CD4-positive, alpha-beta T cell treated with Interleukin-12 subunit alpha and Interleukin-12 subunit beta, for 1 hour (primary cell): ENCODE measurements at places on chromosomes 11 and 22.

DNA sequence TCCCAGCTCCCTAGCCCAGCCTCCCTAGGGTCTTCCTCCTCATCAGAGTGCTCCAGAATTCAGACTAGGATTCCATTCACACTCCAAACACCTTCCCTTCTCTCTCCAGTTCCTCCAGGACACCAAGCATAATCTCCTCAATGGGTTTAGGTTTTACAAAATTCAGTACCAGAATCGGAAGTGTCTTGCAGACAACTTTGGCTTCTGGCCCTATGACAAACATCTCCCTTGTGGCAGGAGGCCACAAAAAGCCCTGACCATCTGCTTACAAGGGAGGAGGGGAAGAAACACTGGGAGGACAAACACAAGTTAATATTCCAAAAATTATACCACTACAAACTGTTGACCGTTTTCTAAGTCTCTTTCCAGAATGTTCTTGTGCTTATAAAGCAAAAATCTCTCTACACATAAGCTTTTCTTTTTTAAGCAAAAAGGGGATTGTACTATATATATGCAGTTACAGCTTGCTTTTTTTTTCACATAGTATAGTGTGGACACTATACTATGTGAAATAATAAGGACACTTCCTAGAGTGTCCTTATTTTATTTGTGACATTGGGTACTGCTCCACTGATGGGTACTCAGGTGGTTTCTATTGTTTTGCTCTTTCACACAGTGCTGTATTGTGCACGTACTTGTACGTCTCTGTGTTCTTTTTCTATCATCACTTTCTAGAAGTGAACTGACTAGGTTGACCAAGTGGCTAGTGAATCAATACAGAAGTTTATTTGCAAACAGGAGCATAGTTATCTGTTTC lies 78.7 kb downstream of the BDNF start:
- no peak for DNase-seq

DNA sequence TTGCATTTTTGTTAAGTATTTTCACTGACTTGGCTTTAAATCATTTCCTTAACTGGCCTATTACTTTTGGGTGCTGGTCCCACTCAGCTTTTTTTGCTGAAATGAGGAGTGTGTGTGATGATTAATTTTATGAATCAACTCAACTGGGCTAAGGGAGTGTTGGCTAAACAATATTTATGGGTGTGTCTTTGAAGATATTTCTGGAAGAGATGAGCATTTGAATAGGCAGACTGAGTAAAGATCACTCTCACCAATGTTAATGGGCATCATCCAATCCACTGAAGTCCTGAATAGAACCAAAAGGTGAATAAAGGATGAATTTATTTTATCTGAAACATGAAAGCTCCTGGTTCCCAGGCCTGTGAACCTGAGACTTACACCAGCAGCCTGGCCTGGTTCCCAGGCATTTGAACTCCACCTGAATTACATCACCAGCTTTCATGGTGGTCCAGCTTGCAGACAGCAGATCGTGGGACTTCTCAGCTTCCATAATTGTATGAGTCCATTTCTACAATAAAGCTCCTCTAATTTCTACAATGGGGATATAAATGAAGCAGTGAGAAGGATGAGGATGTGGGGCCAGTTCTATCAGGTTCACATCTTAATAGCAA lies 241.3 kb upstream of the ZC3H12C start:
- no peak for DNase-seq

DNA sequence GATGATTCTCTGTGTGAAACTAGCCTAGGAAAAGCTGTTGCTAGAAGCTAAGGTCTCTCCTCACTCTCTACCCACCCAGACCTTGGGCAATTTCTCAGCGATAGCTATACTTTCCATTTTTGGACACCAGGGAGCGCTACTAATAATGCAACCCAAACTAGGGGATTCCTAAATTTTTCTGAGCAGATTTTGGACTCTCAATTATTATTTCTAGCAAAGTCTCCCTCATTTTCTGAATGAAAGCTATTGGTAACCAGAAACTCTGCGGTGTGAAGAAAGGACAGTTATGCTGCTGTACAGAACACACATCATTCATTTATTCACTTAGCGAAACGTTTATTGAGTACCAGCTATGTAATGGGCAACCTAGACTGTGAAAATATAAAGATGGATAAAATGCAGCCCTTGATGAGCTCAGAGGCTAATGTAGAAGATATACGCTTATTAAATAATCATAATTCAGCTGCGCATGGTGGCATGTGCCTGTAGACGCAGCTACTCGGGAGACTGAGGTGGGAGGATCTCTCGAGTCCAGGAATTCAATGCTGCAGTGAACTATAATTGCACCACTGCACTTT lies 6.1 kb upstream of the STIM1 start:
- DNase-seq, result peak; percentile 75

DNA sequence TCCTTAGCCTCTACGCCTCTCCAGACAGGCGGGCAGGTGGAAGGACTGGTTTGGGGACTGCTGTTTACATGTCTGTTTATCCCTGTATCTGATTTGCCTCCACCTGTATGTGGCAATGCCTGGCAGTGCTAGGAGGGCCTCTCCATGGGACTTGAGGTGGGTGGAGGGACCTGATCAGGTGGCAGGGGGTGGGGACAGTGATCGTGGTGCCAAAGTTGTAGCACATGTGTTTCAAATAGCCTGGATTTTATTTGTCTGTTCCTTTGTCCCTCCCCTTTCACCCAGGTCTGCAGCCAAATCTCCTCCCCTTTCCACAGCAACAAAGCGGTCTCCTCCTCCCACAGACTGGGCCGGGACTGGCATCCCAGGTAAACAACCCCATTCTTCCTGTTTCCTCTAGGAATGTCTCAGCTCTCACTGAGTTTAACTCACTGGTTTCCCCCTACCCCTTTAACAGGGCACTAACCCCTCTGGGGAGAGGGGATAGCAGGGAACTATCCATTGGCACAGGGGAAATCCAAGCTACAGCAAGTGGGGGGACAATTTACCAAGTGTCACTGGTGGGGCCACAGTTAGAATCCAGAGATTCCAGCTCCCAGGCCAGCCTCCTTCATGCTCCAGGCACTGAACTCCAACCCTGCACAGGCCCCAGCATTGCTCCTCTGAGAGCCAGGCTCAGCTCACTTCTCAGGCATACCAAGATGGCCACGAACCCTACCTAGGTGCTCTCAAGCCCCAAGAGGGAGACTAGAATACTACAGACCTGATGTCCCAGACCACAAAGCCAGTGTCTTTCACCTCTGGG lies 22.9 kb upstream of the TLCD5 start:
- no peak for DNase-seq

DNA sequence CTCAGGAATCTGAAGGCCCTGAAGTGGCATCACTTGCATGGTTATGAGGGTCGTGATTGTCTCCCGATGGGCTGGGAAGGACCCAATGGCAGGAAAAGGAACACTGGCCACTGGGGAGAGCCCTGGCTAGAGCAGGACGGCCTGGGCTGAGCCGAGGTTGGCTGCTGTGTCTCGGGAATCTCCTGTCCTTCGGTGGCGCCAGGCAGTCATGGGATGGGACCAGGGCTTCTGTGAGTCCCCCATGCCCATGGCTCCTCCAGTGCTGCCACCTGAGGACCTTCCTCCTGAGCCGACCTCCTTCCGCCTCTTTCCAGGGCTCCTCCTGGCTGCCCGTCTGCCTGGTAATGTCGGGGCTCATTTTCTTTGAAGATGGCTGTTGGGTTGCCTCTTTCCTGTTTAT lies 1394.0 kb downstream of the BRD1 start:
- no peak for DNase-seq

DNA sequence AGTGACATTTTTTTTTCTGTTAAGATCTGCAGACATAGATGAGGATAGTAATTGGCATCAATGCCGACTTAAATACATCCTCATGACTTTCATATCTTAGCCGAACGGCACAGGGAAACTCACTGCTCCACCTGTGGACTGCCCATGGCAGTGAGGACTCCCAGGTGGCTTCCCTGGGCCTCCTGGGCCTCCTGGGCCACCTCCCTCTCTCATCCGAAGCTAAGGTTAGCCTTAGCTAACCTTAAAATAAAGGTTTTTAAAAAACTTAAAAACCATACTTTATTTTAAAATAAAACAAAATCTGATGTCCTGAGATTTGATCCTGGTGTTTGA lies 38.1 kb upstream of the TSKU start:
- no peak for DNase-seq

GRCh38 chr11:77789061-77789730 lies 31.3 kb downstream of the RSF1 start:
- no peak for DNase-seq

DNA sequence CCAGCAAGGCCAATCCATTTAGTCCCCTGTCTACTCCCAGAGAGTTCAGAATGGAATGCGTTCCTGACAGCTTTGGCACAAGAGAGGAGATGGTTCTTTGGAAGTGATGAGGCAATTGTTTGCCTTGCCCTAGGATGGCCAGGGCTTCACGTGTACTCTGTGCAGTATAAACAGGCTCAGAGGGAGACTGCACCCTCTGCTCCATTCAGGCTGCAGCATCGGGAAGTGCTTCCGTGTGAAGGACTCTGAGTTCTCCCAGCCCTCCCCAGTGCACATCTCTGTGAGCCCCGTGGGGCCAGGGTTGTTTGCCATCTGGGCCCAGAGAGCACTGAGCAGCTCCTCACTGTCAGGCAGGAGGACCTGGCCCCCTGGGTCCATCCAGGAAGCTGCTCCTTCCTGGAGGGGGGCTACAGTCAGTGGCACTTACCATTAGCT lies 215.3 kb upstream of the TBCEL start:
- DNase-seq, result no peak

DNA sequence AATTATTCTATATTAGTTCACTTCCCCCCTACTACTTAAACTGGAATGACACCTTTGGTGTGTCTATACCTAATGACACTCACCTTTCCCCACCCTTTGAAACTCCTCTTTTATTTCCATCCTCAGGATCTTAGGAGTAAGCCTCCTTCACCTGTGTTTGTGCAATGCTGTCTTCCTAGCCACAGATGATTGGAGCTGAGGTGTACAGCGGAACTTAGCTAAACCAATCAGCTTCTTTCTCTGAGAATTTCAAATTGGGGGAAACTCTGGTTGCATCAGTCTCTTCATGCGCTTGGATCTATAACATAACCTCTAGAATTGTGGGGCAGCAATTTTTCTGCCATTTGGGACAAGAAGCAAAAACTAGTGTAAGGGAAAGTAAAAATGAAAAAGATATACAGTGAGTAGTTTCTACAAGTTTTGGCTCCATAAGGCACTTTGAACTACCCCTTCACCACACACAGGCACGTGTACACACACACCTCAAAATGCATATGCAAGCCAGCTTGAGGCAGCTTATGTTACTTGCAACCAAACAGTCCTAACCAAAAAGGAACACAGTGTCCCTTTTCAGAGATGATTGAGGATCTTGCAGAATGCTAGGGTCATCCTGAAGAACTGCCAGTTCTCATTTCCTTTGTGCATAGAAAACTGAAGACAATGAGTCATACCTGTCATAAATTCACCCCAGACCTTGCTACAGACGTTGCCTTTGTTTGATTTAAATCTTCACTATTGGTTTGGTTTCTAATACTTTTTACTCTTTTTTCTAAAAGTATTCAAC lies 36.0 kb upstream of the LDLRAD3 start:
- no peak for DNase-seq

GRCh38 chr22:26711205-26711963 lies 54.0 kb downstream of the MIAT start:
- DNase-seq, result no peak

GRCh38 chr11:28017816-28018215 lies 90.1 kb downstream of the KIF18A start:
- DNase-seq, result no peak

- DNase-seq, result no peak
Measured at GRCh38 chr11:38182126-38182866, 1584.3 kb upstream of the RAG2 start.

DNA sequence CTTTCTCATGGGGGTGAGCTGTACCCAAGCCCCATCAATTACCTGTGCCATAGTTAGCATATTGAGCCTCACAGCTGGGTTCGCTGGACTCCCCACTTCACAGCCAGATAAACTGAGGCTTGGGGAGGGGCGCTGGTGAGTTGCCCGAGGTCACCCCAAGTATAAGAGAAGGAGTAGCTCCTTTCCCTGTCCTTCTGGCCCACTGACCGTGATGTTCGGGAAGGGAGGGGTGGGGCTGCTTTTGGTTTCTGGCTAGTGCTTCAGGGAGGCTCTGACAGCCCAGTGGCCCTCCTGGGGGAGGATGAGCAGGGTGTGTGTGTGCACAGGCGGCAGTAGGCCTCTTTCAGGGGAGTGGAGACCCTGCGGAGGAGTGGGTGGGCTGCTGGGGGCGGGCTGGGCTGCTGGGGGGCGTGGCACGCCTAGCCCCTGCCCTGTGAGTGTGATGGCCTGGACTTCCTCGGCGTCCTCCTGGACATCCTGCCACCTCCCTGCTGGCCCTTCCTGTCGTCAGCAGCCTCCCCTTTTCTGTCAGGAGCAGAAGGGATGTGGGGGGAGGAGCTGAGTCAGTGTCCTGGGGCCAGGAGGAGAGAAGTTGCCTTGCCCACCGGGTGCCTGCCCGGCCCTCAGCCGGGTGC lies 50.3 kb downstream of the TRIOBP start:
- DNase-seq, result no peak

- DNase-seq, result no peak
Measured at GRCh38 chr11:111939836-111940604, 2.9 kb downstream of the DIXDC1 start.

- DNase-seq, result no peak
Measured at GRCh38 chr11:64048042-64048854, 12.5 kb downstream of the FLRT1 start.
